ENCODE measurements at places on chromosomes 12 and 14.

- DNase-seq, result no peak
Observed at GRCh38 chr12:124696693-124697476, 129.5 kb upstream of the NCOR2 start.

DNA sequence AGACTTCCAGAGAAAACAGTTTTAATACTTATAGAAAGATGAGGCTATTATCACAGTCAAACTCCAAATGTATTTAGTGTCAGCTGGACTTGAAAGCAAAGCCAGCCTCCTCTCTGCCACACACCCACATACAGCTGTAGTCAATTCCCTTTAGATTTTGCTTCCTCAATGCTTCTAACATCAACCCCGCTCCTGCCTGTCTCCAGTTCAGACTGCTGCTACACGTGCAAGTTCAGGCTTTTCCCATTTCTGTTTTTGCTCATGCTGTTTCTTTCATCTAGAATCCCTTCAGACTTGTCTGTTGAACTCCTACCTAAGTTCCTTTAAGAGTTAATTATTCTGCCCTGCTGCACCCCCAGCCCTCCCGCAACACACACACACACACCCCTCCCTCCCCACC, 380.0 kb downstream of the KCNH5 start:
- DNase-seq, result no peak

DNA sequence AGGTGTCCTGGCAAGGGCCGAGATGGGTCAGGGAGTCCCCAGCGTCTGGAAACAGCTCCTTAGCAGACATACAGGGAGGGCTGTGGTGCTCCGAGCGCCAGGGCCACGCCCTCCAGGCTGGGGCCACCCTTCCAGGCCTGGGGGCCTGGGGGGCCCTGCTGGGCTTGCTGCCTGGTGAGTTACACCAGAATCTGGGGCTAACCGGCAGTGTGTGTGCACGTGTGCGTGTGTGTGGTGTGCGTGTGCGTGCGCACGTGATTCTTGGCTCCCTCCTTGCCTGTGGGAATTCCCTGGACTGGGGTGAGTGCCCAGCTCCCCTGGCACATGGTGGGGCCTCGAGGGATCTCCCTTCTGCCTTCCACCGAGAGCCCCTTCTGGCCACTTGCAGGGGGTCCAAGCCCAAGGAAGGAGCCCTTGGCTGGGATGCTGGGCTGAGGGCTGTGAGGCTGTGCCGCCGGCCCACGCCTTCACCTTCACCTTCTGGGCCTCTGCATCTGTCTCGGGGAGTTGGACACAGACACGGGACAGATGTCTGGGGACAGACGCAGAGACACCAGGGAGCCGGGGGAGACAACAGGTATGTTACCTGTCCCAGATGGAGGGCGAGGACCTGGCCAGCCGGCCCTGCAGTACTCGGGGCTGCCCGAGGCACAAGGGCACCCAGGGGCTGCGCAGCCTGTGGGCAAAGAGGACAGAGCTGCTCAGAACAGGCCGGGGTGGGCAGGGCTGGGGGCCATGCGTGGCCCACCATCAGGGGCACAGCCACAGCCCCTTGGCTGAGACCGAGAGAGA, 37.2 kb downstream of the BEGAIN start:
- DNase-seq, result no peak

- no peak for DNase-seq
Observed at GRCh38 chr12:118498171-118498570, 121.8 kb downstream of the SUDS3 start.

DNA sequence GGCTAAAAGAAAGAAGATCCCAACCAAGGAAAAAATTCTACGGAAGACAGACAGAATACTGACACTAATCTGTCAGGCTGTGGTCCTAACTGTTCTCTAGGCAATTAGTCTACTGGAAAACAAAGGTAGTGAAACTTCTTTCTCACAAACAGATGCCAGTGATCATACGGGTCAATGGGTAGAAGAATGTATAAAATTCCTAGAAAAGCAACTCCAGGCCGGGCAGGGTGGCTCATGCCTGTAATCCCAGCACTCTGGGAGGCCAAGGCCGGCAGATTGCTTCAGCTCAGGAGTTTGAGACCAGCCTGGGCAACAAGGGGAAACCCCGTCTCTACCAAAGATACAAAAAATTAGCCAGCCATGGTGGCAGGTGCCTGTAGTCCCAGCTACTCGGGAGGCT, 64.8 kb downstream of the HECTD4 start:
- DNase-seq, result no peak

- peak; percentile 14 for DNase-seq
Observed at GRCh38 chr14:60649875-60650372, 647 bp upstream of the SIX1 start.

DNA sequence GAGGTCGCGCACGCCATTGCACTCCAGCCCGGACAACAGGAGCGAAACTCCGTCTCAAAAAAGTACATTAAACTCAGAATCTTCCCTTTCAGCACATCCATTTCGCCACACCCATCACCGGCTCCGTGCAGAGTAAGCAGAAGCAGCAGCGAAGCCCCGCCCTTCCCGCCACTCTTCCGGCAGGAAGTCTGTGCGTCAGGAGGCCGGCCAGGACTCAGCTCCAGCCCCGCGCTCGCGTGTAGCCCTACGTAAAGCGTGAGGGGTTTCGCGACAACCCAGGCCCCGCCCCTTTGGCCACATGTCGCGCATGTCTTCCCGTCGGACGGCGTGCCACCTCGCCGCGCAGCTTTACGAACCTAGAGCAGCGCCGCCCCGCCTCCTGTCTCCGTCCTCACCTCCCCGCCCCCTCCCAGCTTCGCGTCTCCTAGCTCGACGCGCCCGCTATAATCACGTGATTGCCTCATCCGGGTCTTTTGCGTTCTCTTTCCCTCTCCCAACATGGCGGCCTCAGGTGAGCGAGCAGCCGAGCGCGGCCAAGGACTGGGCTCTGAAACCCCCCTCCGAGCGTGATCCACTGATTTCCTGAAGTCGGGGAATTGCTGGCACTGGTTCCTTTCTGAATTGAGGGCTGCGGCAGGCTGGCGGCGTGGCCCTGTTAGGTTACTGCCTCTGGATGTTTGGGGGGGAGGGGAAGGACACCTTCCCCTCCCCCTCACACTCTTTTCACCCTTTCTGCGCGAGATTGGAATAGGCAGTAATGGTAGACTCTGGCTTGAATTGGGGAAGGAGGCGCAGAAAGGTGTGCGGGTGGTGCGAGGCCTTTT, at the start of gene EIF4B:
Gene EIF4B, plus strand, starts transcription at position 471 of the 824 bp plus-strand sequence. Its CDS starts 28 bp downstream, at position 499.
- DNase-seq, result peak; percentile 97

GRCh38 chr14:91349481-91350074, 68.0 kb downstream of the CCDC88C start:
- no peak for DNase-seq
